ENCODE measurements at places on chromosomes 2 and 18.

DNA sequence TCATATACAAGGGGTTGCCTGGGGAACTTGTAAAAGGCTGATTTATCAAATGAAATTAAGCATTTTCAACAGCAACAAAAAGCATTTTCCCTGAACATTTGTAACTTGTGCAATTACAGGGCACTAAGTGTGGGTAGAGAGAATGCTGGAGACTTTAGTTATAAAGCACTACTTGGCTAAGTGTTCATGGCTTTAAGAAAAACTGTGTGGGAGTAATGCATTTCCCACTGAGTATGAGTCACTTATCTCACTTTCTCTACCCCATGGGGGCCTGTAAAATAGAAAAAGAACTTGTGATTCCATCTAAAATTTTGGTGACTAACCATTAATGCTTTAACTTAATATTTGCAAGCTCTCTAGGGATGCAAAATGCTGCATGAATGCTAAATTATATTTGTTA, 193.4 kb downstream of the CCDC102B start:
- DNase-seq: no peak

DNA sequence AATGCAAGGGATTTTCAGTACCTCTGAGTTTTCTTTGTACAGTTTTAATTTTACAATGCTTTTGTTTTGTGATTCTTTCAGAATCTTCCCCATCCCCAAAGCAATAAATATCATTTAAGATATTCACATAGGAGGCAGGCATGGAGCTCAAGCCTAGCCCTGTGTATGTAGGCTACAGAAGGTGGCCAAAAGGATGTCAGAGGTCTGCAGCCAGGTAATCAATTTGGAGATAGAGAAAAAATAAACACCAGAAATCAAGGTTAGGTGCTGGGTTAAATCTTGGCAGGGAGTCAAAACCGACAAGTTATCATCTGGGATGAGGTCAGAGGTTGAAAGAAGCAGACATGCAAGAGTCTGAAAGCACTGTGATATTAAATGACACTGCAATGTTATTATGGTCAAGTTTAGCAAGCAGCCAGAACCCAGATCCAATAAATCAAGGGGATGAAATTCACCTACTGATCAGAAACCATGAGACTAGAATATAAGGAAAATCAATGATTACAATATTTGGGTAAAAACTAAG, 45.1 kb upstream of the LRP1B start:
- no peak for DNase-seq

DNA sequence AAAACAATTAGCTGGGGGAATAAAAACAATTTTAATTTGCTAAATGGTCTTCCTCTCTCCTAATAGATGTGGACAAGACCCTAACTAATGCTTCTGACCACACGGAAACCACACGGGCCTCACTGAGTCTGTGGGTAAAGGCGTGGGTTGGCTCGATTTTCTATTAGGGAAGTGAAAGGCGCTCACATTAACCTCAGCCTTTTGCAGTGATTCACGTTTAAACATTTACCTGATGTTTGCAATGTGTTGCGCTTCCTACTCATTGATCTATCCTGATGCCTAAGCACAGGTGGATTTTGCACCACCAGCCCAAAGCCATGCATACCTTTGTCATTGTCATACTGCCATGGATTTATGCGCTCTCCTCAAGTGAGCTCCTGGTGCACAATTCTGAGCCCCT, 35.6 kb upstream of the NRP2 start:
- no peak for DNase-seq

DNA sequence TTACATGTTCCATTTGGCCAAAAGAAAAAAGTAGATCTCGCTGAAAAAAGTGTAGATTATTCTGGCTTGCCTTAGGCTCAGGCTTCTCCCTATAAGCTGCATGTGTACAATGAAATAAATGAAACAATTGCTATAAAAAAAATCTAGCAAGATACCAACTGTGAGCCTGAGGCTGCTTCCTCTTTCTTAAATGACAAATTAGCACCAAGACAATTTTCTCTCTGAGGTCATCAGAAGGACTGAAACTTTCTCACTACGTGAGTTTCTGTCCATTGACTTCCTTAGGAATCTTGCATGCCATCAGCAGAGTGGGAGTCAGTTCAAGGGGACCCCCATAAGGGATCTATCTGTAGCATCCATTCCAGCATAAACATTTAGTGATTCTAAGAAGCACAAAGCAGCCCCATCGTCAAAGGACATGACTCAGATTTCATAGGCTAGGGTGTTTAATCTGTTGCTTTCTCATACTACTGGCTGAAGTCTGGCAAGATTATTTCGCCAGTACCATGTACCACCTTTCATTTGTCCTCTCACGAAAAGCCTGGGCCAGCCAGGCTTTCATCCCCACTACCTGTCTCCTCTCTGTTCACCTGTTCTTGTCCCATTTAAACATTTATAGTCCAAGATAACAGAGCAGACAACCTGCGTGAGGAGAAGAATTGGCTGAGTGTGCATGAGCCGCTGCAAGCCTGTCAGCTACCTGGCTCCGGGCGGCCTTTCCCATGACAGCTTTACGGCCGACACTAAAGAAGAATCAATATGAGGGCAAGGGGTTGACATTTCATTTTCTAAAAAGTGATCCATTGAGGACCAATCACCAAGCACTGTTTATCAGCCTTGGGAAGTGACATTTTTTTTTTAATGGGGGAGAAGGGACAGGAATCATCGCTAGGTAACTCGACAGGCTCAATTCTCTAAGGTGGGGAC, 120.0 kb downstream of the EPHA4 start:
- no peak for DNase-seq

GRCh38 chr2:18432999-18433398, 127.5 kb downstream of the RDH14 start:
- DNase-seq: no peak

GRCh38 chr2:160507464-160507863, 13.9 kb upstream of the RBMS1 start:
- DNase-seq: no peak

DNA sequence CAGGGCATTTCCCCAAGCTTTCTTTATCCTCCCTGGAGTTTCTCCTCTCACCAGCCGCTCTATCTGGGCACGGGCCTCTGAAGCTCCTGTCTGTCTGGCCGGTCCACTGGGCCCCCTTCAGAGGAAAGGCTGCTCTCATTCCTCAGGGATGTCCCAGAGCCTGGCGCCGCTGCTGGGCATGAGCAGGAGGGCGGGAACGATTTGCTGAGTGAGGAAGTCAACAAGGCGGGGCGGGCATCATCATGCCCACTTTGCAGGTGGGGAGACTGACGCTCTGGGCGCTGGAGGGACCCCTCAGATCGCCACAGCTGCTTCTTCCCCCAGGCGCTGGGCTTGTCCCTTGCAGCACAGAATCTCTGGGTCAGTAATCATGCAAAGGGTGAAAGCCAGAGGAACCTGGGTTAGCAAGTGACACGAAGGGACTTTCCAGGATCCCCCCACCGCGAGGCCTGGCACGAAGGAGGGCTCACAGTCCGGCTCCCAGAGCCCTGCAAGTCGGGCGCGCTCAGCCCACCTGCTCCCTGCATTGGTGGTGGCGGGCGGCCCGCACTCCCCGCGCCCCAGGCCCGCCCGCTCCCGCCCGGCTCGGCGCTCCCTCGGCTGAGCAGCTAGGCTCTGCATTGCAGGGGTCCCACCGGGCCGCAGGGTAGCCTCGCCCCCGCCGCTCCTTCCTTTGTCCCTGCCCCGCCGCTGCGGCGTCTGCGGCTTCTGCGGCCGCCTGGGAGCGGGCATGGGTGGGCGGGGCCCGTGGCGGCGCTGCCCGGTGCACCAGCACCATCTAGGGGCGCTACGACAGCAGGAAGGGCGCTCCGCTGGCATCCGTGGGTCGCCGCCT, 157.8 kb downstream of the CYRIA start:
- DNase-seq: no peak

GRCh38 chr18:74994502-74995418, 214.2 kb downstream of the PTGR3 start:
- peak; percentile 51 for DNase-seq

- no peak for DNase-seq
Measured at GRCh38 chr18:45173799-45174519, 441.3 kb upstream of the SLC14A2 start.

- no peak for DNase-seq
Measured at GRCh38 chr2:236380051-236380612, 115.9 kb upstream of the ASB18 start.

GRCh38 chr2:174066871-174067270, 101.7 kb upstream of the SP3 start:
- no peak for DNase-seq

DNA sequence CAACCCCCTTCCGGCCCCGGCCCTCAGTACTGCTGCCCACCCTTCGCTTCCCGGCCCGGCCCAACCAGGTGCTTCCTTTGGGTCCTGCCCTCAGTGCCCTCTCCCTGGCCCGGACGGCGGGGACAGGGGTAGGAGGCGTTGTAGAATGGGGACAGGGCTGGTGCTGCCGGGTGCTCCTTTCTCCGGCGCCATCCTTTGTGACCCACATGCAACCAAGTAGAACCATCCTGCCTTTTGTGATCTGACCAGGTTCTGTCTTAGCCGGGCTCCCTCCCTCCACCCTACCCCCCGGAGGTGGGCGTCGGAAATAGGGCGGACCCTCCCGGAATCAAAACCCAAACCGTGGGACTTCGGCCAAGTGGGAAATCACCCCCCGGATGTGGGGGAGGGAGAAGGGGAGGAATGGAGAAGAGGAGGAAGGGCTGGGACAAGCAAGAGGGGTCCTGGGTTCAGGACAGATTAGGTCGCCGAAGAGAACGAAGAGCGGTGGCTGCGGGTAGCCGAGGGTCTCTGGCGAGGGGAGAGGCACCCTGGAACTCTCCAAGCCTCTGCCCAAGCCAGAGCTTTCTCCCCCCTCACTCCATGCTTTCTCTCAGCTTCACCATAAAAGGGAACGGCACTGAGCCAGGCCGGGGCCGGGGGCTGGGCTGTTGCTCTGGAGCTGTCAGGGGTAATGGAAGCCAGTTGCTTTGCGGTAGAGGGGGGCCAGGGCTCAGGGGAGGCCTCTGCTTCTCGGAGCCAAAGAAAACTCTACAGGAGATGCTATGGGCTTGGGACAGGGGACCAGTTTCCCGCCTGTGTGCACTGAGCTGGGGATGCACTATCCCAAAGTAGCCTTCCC, 756 bp upstream of the OST4 start:
- peak; percentile 6 for DNase-seq

GRCh38 chr2:98518101-98518500, 73.4 kb downstream of the INPP4A start:
- DNase-seq: peak; percentile 61

- no peak for DNase-seq
Measured at GRCh38 chr2:241202681-241203080, 14.2 kb downstream of the ANO7 start.

DNA sequence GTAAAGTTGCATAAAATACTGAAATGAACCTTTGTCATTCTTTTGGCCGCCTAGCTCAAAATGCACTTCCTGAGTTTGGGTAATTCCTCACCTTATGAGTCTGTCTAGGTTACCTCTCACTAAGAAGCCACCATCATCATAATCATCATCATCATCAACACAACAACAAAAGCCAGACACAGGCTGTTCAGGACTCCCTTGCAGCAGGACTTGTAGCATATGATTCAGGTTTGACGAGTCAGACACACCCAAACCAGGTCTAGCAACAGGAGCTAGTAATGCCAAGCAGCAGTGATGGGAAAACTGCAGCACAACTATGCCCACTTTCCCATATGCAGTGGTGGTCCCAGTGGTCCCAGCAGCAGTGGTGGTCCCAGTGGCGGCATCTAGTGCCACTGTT, 2.8 kb upstream of the SGO2 start:
- no peak for DNase-seq

DNA sequence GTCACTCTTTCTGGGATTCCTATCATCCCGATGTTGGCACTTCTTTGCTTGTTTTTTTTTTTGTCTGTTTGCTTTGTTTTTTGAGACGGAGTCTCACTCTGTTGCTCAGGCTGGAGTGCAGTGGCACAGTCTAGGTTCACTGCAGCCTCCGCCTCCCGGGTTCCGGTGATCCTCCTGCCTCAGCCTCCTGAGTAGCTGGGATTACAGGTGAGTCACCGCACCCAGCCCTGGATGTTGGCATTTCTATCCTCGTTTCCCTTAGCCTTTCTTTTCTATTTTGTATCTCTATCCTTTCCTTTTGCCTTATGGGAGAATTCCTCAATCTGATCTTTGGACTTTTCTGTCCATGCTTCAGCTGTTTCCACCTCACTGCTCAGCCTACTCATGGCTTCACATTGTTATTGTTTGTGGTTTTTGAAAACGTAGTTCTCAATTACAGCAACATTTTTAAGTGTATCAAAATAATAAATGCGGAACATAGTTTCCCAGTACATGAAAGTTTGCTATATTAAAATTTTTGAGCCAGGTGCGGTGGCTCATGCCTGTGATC, 62.1 kb upstream of the ZNF516 start:
- no peak for DNase-seq

DNA sequence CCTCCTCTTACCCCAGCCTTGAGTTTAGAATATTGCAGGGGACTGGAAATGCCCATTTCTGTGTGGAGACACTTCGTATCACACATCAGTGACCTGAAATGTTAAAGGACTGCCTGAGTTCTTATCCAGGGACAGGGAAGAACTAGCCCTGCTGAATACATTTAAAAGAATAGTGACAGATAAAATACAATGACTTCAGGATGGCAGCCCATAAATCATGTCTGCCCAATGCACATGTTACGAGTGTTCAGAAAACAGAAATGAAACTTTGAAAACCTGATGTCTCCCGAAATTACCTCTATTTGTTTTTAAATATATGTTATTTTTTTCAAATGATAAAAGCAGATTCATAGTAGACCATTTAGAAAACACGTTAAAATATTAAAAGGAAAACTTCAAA, 22.3 kb upstream of the RAB12 start:
- no peak for DNase-seq

- no peak for DNase-seq
Measured at GRCh38 chr2:63589148-63589958, 590 bp downstream of the MDH1 start.

DNA sequence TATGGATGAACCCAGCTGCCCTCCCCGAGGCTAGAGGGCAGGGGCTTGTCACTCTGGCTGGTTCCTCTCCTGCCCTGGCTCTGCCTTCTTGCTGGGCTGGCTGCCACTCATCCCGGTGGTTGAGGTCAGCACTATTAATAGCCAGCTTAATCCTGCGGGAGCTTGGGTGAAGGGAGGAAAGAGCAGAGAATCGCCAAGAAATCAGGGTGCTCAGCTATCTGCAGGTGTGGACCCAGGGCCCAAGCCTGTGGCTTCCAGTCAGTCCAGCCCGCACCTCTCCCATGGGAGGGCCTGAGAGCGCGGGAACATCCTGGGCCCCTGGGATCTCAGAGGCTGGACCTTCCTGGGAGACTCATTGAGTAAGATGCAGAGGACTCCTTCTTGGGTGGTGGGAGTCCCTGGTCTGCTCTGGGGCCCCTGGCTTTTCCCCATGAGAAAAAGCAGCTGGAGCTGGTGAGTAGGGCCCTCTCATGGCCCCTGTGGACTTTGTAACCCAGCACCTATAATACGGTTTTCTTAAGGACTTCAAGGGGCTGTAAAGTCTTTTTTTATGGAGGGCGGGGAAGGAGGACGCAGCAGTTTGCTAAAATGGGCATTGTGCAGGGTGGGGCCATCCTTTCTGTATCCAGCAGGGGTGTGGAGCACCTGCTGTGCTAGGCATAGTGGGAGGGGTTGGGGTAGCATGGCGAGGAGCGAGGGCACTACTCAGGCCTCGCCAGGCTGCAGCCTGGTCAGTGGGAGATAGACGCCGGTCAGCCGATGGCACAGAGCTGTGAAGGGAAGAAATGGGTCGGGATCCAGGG, 27.4 kb upstream of the CNNM3 start:
- DNase-seq: no peak

- DNase-seq: no peak
Measured at GRCh38 chr2:35365859-35366258, 989.7 kb upstream of the CRIM1 start.
